ENCODE measurements at places on chromosomes 16 and 17.
A peak's percentile ranks its signal among the peaks of the same experiment; 100 is the strongest.

- no peak for DNase-seq
These were observed 28.3 kb downstream of the LYRM1 start for GRCh38 chr16:20928774-20929411.

GRCh38 chr16:3188925-3189825, 1.2 kb downstream of the OR1F1 start:
- DNase-seq: peak; percentile 86

- no peak for DNase-seq
These were observed 31.2 kb upstream of the TENT4B start for GRCh38 chr16:50121721-50122445.

GRCh38 chr16:9186061-9186460, 94.6 kb downstream of the HAPSTR1 start:
- no peak for DNase-seq

GRCh38 chr16:1327619-1327947, 5.9 kb upstream of the BAIAP3 start:
- DNase-seq: no peak

DNA sequence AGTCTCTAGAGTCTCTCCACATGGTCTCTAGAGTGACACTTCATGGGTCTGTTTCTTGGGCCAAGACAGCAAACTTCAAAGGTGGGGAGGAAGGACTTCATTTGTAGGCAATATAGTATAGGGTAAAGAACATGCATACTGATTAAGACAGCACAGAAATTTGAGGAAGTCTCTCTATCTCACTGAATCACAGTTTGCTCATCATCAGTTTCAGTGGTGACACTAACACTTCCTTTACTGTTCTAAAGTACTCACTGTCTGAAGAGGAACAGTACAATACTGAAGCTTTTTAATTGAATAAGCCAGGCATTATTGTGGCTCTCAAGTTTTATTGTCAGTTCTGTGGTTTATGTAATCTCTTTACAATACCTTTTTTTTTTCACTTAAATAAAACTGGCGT, 656.4 kb upstream of the CDH8 start:
- peak; percentile 49 for DNase-seq

- DNase-seq: no peak
These were observed 9.5 kb downstream of the NLRC5 start for GRCh38 chr16:56998861-56999260.

GRCh38 chr16:35626041-35626440, 2166.6 kb downstream of the TP53TG3F start:
- DNase-seq: no peak

All from OCI-M1 (cell line).